Mammary epithelial cell (primary cell): ENCODE measurements at places on chromosomes 1 and 21. TPM values are rescaled to one million over a fixed set of nuclear protein-coding genes. Genes with fewer than 3 reads are reported as not detected.

- DNase-seq, result no peak
Measured at GRCh38 chr1:43451701-43452532, 1.8 kb downstream of the HYI start.

- no peak for DNase-seq
Measured at GRCh38 chr1:195105281-195105680, 1503.0 kb downstream of the KCNT2 start.

DNA sequence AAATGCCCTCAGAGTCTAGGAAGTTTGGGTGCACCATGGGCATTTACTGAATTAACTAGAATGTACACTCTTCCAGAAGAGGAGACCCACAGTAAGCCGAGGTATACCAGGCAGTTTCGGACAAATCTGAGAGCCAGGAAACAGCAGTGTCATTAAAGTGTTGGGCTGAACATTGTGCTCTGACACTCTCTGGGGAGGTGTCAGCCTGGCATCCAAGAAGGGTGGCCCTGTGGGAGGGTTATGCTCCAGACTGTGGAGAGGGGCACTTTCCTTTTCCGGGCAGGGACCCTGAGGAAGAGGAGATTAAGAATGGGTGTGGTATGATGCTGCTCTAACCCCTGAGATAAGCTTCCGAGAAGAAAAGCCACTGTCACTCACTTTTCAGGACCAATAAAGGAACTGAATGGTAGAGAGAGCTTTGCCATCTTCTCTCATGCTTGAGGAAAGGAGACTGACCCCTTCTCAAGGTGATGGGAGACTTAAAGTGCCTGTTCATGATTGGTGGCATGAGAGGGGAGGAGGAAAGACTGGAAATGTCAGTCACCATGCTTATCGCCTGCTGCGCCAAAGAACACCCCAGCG is 98.2 kb downstream of the UCK2 start:
- DNase-seq, result no peak

Gene UBL4B
- not detected for polyA plus RNA-seq
